NCI-H524 treated with DMSO at 0.1 percent for 48 hours (cell line): ENCODE measurements at places on chromosomes 12 and 14.

- no peak for DNase-seq
Observed at GRCh38 chr14:30906752-30907658, 32.6 kb downstream of the COCH start.

DNA sequence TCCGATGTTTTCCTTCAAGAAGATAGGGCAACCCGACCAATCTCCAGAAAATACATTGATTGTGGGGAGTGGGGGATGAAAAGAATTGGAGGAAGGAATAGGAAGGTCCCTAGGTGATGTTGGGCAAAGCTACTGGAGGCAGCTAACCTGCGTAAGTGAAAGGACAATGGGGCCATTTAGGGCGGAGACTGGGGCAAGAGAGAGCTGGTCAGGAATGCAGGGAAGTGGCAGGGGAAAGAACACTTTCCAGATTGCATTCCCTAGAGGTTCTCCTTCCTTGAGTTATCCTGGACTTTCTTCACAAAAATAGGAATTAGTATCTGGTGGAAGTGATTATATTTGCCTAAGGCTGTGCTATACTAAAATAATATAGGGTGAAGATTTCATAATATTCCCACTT is 151.8 kb upstream of the HMGA2 start:
- no peak for DNase-seq

DNA sequence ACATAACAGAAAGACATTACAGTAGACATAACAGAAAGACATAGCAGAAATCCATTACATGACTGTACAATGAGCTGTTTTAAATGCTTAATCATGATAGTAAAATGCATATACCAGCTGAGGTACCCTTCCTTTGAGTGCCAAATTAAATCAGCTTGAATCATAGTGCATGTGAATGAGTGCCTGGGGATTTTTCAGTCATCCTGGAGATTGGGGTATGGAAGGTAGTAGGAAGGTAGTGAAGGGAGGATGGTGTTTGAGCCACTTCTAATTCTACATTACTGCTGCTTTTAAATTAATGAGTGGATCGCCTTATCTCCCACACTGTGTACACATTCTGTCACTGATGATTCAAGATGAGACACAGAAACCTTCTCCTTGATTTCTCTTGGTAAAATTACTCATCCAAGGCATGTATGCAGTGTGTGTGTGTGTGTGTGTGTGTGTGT is 534.2 kb downstream of the LRFN5 start:
- DNase-seq = no peak

GRCh38 chr12:116595672-116596071 is 36.5 kb downstream of the MAP1LC3B2 start:
- no peak for DNase-seq

DNA sequence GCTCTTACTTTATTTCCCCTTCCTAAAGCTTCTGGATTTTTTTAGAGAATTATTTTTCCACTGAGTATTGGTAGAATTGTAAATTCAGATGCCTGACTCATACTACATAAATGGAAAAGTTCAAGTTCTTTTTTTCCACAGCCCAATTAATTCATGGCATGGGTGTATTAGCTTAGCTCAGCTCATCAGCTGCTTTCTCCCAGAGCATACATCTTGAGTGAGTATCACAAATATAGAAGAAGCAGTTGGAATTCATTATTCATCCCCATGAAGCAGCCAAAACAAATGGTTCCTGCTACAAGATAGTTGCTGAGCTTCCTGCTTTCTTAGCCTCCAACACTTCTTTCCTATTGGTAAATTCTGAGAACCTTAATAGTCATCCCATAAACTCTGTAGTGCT is 105.1 kb downstream of the C12orf50 start:
- DNase-seq = no peak

- DNase-seq = no peak
Observed at GRCh38 chr12:50542448-50542847, 37.7 kb downstream of the DIP2B start.
